Fibroblast of mammary gland (primary cell): ENCODE measurements at places on chromosomes 2 and 18.

DNA sequence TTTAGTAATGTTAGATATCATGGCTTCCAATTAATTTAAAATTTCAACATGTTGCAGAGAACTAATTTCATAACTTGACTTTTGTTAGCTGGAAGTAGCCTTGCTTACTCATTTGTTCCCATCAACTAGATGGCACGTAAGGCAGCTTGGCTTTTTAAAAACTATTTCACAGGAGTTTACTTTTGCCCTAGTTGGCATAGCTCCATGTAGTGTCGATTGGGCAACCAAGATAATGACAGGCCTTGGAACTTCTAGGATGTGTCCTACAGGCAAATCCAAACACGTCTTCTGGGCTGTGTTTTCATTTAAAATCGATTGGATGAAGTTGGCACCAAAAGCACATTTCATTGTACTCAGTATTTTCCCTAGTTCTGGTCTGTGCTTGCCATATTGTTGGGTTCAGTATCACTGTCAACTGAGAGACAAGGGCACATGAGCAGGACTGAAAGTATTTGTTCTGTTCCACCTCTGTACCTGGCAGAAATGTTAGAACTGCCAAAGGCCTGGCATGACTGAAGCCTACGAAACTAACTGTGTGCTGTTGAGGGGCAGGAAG, 29.4 kb downstream of the HADHB start:
- peak; percentile 97 for DNase-seq

- DNase-seq, result no peak
Observed at GRCh38 chr2:145412155-145412554, 892.2 kb upstream of the ZEB2 start.

DNA sequence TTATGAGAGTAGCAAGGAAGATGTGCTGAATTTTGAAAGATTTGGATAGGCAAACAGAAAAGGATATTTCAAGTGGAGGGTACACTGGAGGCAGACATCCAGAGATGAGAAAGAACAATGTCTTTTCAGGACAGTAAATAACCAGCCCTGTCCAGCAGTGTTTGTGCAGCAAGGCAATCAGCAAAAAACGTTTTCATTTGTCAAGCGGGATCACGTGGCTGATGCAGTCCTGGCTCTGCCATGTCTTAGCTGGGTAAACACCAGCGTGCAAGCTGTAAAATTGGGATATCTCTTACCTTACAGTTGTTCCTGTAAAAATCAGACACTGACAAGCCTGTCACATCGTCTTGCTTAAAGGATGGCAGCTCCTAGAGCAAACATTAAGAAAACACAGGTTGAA, 67.8 kb downstream of the CWC22 start:
- no peak for DNase-seq

GRCh38 chr2:211822686-211823335, 715.8 kb downstream of the ERBB4 start:
- no peak for DNase-seq

- DNase-seq, result peak; percentile 46
Observed at GRCh38 chr2:16644221-16644925, 21.3 kb downstream of the CYRIA start.

DNA sequence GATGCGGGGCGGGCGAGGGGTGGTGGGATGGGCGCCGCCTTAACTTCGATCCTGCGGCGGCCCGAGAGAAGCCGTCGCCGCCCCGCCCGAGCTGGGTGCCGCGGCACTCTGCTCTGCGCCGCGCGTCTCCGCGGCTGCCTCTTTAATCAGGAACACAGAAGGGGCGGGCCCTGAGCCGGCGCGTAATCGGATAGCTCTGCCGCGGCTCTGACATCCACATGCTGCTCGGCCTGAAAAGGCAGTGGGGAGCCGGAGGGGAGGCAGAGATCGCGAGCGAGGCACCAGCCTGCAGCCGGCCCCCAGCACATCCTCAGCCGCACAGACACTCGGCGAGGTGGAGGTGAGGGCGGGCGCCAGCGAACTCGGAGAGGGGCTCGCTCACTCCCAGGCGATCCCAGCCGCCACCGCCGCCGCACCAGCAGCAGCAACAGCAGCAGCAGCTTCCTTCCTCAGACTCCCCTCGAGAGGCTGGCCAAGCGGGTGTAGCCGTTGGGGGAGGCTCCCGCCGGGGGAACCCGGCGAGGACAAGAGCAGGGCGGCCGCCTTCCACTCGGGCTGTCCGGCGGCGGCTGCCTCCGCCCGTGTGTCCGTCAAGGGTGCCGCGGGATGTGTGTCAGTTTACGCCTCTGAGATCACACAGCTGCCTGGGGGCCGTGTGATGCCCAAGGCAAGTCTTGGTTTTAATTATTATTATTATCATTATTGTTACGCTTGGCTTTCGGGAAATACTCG, at the start of gene NRP2:
Gene NRP2, plus strand, starts transcription at position 263 of the 732 bp plus-strand sequence. CDS start 790 bp downstream, outside the sequence.
- peak; percentile 76 for DNase-seq

GRCh38 chr2:20649976-20650375, 922 bp downstream of the HS1BP3 start:
- no peak for DNase-seq

DNA sequence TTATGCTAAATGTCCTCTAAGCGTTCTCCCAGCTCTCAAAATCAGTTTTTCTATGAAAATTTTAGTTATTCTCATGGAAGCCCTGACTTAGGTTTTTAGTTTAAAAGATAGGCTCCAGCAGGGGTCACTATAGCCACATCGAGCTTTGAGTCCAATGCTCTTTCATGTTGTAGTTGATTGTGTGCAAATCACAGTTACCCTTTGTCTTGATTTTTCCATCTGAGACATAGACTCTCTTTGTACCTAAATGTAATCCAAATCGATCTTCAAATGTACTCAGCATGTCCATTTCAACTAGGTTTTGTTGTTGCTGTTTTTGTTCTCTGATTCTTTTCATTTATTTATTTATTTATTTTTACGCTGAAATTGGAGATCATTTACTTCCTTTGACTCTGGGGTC, 26.4 kb upstream of the MSTN start:
- peak; percentile 81 for DNase-seq

DNA sequence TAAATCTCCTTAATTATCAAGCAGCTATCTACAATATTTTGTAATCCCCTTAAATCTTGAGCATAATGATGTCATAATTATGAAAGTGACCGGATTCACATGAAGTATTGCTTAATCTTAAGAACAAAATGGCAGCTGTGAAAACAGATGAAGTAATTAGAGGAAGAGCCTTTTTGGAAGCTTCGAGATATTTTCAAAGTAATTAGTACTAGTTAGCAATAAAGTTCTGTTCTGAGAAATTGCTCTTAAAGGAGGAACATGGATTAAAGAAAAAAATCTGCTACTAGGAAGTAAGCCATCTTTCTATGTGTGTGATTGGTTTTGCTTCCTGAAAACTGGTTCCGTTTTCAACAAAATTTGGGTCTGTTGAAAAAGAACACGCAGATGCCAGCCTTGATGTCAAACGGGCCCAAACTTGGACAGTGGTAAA, 18.3 kb downstream of the CLUL1 start:
- peak; percentile 37 for DNase-seq

- DNase-seq, result no peak
Observed at GRCh38 chr18:14941256-14941655, 193.3 kb downstream of the ANKRD30B start.

DNA sequence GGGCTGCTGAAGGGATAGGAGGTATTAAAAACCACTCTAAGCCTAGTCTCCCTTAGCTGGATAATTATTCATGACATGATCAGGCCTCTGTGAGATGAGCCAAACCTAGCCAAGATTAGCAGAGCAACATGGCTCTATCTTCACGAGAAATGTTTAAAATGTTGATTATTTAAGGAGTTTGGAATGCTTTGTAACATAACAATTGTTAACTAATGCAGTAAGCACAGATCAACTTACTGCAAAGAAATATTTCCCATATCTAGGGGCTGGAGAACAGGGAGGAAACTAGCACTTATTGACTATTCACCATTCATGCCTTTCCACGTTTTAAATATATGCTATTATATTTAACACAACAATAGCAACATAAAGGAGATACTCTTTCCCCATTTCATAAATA, 833.7 kb upstream of the CHAC2 start:
- peak; percentile 5 for DNase-seq

GRCh38 chr2:175436076-175436475, 254.6 kb upstream of the ATP5MC3 start:
- DNase-seq, result no peak

GRCh38 chr2:70705160-70705850, 62.7 kb downstream of the ADD2 start:
- DNase-seq, result no peak

DNA sequence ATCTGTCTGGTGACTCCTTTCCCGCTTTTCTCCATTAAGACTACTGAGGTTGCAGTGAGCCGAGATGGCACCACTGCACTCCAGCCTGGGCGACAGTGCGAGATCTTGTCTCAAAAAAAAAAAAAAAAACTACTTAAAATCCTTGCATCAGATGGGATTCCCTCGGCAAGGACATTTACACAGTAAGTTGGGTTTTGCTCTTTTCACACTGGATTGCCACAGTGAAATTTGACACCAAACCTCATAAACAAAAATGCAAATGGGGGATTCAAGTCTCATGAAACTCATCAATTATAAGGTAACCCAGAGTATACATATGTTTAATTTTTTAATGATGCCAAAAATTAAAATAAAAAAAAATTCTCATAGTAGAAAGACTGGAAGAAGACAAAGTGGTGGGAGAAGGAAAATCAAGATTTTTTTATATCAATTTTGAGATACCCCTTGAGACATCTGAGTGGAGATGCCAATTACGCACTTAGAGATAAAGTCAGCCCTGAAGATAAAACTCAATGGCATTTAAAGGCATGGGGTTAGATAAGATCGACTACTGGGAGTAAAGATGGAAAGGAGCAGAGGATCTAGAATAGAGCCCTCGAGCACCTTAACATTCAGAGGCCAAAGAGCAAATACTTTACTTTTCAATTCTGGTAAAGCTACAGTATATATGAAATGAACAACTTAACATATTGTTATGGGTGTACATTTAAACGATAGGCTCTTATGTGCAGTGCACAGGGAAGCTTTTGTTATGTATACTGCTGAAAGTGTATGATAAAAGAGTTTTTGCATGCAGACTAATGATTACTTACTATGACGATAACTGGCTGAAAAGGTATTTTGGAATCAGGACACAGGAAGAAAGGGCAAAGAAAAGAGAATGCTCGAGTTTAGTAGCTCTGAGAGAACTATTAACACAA, 37.6 kb downstream of the CHMP3 start:
- no peak for DNase-seq

- DNase-seq, result no peak
Observed at GRCh38 chr18:24089076-24089475, 49.8 kb upstream of the CABYR start.

DNA sequence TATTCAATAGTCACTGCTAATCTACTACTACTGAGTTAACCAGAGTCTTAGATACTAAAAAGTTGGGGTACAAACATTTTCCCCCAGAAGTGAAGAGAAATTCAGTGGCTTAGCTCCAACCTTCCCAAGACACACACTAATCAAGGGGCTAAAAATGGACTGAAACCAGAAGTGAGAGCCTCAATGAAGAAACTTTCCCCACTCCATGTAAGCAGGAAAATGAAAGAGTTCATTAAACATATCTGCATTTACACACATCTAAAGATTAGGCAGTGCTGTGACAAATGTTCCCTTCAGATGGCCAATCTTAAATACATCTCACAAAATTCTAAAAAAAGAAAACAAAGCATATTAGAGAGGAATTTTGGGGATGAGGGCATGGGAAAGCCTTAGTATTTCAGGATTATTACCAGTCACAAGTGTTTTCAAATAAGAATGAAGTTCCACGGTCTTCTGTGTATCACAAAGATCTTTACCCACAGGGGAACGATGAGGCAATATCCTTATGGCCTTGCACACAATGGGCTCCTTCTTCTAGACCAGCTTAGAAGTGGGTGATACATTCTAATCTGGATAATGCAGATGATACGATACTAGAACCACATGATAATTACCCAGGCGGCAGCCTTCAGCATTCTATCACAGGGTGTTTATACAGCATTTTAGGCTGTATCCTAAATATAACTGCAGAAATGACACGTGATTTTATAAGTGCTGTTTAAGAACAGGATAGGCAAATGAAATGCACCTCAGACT, 17.1 kb downstream of the ANKRD44 start:
- DNase-seq, result no peak

- no peak for DNase-seq
Observed at GRCh38 chr18:48171490-48172188, 237.5 kb downstream of the ZBTB7C start.

- no peak for DNase-seq
Observed at GRCh38 chr18:50454387-50454988, 79.6 kb downstream of the SKA1 start.

GRCh38 chr2:200773083-200773482, 38.6 kb upstream of the BZW1 start:
- no peak for DNase-seq

DNA sequence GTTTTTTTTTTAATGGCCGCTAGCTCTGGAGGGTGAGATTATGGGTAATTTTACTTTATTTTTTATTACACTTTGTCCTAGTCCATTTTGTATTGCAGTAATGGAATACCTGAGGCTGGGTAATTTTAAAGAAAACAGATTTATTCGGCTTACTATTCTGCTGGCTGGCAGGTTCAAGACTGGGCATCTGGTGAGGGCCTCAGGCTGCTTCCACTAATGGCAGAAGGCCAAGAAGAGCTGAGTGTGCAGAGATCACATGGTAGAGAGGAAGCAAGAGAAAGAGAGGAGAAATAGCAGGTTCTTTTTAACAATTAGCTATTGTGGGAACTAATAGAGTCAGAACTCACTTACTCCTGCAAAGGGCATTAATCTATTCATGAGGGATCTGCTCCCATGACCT, 52.4 kb upstream of the ARHGAP28 start:
- DNase-seq, result no peak

DNA sequence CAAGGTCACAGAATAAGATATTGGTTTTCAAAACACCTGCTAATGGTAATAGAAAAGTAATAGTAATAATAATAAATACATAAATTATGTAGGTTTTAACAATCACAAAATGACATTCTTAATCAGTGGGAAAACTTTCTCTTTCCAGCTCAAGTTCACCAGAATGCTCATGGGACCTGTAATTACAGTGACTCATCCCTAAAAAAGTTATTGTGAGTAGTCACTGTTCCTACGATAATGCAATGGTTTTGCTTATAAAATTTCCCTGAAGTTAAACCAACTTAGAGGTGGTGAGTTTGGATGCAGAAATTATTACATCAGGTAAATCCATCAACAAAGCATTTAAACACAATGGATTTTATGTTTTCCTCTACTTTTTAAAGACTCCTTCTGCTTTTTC, 502.3 kb downstream of the PID1 start:
- peak; percentile 94 for DNase-seq

DNA sequence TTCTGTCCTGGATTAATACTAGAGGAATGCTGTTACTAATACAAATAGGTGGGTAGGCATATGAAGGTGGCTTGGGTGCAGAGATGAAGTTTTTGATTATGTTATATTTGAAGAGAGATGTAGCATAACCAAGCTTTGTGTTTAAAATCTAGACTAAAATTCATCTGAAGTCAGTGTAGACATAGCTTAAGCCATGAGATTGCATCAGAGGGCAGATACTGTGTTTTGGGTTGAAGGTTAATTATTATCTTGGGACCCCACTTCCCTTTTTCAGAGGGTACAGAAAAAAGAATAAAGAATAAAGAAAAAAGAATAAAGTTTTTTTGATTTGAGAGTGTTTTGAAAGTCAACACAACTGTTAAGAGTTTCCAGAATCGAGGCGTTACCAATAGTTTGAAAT, 13.0 kb downstream of the PPM1B start:
- no peak for DNase-seq
